ENCODE measurements at places on chromosomes 7 and 10.

GRCh38 chr7:148402159-148402558, 188.4 kb upstream of the C7orf33 start:
- DNase-seq, result no peak

- DNase-seq, result no peak
Measured at GRCh38 chr10:86648704-86649427, 5.5 kb upstream of the OPN4 start.

DNA sequence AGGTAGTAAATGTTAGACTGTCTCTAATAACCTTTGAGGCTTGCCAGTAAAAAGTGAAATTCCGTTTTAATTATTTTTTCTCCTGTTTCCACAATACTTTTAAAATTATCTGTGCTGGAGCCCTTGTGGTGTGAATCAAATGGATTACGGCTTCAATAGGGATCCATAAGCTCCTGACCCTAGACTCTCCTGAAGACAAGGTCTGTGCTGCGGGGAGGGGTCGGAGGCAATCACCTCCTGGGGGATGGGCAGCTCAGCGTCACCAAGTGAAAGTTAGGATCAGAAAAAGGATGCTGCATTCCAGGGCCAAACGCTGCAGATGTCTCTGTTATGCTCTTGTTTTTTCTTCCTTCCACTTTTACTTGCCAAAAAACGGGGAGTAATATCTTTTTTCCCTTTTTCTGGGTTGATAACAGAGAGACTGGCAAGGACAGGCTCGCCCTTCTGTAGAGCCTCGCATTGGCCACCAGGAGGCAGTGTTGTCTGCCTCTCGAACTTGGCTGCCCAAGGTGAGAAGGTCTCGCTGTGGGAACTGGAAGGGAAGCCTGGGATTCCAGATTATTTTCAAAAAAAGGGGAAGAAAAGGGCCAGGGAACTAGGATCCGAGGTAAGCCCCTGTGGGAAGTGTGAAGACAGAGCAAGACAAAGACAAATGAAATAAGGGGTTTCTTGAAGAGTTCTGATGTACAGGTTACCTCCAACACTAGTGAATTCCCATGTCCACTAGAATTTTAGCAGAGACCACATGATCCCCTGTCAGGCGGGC, 621.9 kb downstream of the ACTR3B start:
- DNase-seq, result peak; percentile 23

GRCh38 chr10:70973275-70973674, 84.9 kb upstream of the PCBD1 start:
- DNase-seq, result no peak

DNA sequence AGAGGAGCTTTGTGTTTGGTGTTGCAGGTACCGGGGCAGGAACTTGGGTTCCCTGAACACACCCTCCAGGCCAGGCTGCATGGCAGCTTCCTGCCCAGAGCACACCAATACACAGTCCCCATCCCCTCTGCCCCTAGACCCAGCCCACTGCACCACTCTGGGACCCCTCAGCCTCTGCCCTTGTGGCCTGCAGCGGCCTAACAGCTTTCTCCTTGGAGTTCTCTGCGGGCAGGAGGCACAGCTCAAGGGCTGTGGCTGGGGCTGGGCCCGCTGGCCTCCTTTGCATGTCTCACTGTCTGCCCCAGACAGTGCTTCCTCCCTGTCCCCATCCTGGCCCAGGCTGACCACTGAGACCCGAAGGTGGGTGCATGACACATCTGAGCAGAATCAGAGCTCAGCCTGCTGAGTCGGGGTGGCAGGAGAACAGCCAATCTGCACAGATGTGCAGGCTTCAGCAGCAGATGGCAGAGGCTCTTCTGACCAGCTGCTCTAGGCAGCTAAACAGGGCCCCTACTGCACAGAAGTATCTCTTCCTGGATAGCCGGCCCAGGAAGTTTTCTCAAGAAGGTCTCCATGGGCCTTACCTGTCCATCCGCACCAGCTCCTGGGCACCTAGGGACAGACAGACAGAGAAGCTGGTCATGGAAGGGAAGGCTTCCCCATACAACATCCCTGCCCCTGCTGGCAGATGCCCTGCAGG, 20.8 kb downstream of the VSIR start:
- no peak for DNase-seq

GRCh38 chr7:21960922-21961321, 15.2 kb upstream of the CDCA7L start:
- DNase-seq, result no peak

DNA sequence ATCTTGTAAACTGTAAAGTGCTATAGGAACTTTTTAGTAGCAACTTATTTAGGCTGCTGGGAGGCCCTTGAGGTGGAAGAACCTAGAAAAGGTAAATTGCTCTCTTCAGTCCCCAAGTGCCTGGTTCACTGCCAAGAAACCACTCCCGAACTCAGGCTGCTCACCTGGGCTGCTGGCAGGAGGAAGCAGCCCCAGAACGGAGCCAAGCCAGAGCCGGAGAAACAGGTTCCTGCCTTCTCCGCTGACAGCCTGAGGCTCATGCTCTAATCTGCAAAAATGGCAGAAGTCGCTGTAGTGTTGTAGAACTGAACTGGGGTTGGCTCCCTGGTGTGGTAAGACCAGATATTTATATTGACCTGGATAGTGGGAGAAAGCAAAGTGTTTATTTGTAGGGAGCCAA, 136.0 kb downstream of the CUL2 start:
- peak; percentile 42 for DNase-seq

DNA sequence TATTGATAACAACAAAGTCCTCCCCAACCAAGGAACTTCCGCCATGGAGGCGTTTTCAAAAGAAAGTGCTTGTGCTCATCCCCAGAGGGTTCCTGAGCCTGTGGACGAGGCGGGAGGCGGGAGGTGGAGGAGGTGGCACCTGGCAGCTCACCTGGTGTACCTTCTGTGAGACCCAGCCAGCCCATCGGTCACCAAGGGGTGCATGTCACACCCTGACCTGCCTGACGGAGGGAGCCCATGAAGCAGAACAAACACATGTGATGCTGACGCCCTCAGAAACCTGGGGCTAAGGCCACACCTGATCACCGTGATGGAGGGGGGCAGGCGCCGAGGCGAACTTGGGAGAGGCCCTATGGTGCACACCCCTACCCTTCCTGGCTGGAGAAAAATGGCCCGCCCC, 458.8 kb downstream of the DNAJB6 start:
- DNase-seq, result peak; percentile 82

- DNase-seq, result no peak
Measured at GRCh38 chr10:101812606-101813005, 5.6 kb downstream of the OGA start.

DNA sequence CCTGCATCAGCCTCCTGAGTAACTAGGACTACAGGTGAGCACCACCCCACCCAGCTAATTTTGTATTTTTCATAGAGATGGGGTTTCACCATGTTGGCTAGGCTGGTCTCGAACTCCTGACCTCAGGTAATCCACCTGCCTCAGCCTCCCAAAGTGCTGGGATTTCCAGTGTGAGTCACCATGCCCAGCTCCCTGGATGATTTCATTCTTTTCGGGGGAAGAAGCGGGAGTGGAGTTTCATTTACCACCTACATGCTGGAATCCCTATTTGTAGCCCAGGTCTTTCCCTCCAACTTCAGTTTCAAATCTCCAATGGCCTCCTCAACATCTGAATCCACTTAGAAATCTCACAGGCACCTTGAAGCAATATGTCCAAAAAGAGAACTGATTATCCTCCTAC, 2.9 kb upstream of the BTRC start:
- no peak for DNase-seq

DNA sequence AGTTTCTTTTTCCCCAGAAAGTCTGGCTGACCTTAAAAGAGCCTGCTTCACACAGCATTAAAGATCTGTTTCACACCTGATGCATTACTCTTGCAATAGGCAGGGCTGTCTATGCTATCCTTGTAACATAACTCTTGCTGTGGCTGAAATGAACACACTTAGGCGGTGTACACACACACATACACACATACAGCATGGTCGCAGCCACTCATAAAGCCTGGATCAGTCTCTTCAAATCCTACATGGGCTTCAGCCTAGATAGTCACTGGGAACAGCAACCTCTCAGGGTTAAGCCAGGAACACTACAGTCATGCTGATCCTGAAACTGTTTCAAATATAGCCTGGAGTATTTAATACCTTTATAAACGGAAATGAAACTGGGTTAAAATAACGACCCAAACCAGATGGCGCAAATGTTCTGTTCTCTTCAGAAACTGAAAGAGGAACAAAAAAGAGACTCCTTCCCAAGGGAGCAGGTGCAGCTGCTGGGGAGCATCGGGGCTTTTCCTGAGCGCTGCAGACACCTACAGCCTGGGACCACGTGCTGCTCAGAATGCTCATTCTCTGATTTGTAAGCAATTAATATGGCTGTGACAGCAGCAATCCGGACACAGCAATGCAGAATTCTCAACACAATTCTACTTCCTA, 61.0 kb upstream of the SFMBT2 start:
- DNase-seq, result no peak

DNA sequence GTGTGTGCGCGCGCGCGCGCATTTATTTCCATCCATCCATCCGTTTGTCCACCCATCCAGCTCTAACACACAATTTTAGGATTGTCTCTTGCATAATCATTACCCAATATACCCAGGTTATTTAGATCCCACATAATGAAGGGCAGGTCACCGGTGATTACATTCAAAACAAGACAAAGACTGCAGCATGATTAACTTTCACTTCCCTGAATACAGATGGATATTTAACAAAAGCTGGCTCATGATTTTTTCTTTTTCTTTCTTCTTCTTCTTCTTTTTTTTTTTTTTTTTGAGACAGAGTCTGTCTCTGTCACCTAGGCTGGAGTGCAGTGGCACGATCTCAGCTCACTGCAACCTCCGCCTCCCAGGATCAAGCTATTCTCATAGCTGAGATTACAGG, 86.2 kb downstream of the SH3PXD2A start:
- no peak for DNase-seq

DNA sequence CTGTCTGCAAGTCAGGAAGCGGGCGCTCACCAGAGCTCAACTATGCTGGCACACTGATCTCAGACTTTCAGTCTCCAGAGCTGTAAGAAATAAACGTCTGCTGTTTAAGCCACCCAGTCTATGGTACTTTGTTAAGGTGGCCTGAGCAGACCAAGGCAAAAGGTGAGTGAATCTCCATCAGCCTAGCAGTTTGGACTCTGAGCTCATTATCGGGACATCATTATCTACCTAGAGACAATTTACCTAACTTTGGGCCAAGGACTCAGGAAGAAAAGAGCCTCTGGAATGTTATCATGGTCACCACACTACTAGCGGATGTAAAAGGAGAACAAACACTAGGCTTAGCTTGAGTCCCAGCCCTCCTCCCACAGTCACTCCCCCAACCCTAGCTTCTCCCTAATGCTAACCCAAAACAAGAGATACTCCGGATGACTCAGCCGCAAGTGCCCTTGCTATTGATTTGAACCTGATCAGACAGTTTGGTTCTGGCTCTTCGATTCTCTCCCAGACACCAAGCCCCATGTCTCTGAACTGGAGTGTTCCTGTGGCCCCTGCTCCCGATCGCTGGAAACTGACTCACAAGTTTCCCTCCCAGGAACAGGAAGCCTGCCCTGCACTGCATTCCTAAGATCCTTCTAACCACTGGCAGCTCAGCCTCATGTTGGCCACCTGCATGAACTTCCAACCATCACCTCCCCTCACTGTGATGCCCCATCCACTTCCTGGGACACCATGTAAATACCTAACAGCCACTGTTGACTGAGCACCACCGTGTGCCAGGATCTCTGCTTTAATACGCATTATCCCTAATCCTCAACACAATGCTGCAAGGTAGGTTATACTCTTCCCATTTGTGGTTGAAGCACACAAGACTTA, 34.5 kb downstream of the CREB3L2 start:
- no peak for DNase-seq

DNA sequence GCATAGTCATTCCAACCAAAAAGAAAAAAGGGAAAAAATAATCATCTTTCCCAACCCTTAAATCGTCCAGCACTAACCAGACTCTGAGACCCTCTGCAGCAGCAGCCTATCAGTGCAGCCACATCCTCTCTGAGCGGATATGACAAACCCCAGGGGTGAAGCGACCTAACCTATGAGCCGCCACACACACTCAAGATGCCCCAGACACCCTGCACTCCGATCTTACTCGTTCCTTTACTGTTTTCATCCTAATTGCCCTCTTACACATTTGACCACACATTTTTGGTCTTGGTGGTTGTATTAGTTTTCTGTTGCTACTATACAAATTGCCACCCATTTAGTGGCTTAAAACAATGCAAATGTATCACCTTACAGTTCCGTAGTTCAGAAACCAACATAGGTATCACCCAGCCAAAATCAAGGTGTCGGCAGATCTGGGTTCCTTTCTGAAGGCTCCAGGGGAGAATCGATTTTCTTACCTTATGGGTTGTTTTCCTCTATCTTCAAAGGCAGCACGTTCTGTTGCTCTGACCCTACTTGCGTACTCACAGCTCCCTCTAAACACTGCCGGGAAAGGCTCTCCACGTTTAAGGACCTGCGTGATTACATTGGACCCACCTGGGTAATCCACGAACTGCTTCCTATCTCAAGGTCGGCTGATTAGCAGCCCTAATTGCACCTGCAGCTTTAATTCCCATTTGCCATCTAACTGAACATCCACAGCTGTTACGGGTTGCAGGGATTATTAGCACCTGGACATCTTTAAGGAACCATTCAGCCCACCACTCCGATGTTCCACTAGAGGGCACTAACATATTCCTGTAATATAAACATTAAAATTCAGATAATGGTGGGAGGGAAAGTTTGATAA, 37.3 kb upstream of the PRSS1 start:
- peak; percentile 49 for DNase-seq

- DNase-seq, result no peak
Measured at GRCh38 chr7:28988810-28989209, 30.7 kb upstream of the TRIL start.

DNA sequence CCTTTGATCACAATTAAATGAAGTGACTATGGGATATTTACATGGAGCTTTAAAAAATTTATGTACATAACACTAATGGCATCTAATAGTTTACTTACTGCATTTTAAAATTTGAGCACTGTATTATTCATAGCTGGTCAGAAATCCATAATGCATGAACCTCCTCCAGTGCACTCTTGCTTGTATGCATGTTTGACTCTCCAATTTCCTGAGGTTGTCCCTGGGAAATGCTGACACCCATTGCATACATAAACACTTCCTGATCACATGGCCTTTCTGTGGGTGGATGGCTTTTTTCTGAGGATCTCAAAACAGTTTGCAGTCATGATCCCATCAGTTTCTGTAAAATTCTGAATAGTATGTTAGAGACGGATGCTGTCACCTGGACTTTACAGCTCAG, 577.8 kb downstream of the REEP3 start:
- no peak for DNase-seq

DNA sequence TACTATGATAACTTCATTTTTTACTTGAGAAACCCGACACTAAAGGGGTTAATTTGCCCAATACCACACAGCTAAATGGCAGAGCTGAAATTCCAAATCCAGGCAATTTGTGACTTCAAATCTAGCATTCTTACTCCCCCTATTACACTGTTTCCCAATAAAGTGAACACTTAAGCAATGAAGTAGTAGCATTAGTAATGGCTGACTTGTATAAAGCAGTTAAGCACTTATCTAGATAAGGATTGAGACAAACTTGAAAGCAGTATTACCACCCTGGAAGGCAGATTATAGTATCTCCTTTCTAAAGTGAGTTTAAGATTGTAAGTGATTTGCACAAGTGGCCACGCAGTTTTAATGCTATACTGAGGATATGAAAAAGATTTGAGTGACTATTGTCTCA, 39.3 kb downstream of the WASL start:
- DNase-seq, result no peak

- DNase-seq, result no peak
Measured at GRCh38 chr10:130748409-130749057, 563.0 kb downstream of the TCERG1L start.

- DNase-seq, result no peak
Measured at GRCh38 chr10:22103701-22104470, 100.4 kb upstream of the DNAJC1 start.
